GM12892 (cell line): ENCODE measurements at places on chromosomes 4 and X.

DNA sequence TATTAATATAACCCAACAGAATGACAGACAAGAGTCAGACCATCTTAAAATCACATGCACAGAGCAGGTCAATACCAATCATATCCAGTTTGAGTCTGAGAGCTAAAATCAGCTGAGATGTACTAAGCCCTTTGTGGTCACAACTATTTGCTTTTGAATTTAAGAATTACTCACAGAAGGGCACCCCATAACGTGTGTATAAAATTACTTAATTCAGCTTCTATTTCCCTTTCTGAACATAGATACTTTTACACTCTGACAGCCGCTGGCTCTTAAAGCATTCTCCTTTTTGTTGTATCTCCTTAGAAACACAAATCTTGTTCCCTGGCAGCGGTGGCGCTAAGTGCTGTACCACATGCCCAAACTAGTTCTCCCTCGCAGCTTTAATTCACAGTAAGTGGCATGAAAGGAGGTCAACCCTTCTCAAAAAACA, 14.8 kb upstream of the PPARGC1A start:
- DNase-seq: no peak

GRCh38 chrX:85851418-85851817, 195.9 kb downstream of the CHM start:
- no peak for DNase-seq

GRCh38 chrX:111005166-111005565, 90.8 kb upstream of the PAK3 start:
- no peak for DNase-seq

DNA sequence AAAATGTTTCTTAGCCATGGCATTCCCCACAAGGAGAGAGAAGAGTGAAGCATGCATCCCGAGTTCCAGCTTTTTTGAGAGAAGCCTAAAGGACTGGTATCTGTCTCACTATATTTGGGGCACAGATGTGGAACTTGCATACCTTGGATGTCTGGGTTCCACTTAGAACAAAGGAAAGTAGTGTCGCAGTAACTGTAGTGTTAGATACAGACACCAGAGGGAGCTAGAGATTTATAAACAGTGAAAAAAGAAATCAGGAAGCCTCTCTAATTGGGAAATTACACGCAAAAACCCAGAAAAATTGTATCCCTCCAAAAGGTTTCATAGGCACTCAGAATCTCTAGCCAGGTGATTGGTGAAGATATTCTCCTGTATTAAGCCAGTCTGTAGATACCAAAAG, 34.4 kb downstream of the AGTR2 start:
- DNase-seq: no peak

GRCh38 chr4:25123236-25123635, 37.0 kb downstream of the SEPSECS start:
- DNase-seq: no peak

DNA sequence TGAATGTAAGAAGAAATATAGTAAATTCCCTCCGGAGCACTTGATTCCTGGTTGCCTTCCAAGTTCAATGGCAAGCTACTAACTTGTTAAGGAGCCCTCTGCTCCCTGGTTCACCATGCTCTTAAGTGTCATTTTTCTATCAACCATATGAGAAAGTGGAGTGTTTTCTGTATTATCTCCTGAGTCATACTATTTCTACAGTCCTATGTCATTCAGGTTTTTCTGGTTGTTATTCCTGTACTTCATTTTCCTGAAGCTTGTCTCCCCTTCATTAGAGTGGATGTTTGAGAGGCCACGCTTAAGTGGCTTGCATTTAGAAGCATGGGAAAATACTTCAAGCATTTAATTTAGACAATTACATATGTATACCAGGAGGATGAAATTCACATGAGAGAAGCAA, 14.7 kb upstream of the EPGN start:
- no peak for DNase-seq

DNA sequence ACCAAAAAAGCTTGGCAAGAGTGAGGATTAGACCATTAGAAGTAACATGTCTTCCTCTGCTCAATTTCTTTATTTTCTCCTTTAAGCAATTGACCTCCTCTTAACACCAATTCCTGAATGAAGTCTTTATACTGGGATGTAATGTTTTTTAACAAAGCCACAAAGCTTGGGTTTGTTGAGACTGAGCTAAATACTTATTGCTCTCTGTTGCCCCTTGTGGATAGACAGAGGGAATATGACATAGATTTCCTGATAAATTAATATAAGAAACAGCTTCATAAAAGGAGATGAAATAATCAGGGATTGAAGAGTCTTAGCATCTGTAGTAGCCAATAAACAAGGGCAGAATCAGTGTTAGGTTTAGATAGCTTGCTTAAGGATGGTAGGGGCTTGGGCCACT, 57.6 kb downstream of the CCDC160 start:
- DNase-seq: no peak

GRCh38 chrX:45794323-45794994, 593.8 kb upstream of the DIPK2B start:
- no peak for DNase-seq

DNA sequence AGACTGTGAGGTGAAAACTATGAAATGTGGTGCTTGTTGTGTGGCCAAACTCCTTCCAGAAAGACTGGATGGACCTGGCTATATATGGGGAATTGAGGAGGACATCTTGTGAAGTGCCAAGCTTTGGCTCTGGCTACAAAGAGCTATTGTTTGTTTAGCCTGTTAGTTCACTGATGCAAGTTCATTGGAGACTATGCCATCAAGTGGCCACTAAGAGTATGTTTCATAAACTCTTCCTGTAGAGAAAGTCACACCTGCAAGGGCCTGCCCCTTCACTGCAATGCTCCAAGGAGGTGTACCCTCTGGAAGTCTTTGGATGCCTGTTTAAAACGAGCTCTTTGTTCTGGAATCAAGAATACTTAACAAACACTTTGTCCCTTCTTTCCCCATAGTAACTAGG, 382.0 kb downstream of the GABRG1 start:
- DNase-seq: no peak

DNA sequence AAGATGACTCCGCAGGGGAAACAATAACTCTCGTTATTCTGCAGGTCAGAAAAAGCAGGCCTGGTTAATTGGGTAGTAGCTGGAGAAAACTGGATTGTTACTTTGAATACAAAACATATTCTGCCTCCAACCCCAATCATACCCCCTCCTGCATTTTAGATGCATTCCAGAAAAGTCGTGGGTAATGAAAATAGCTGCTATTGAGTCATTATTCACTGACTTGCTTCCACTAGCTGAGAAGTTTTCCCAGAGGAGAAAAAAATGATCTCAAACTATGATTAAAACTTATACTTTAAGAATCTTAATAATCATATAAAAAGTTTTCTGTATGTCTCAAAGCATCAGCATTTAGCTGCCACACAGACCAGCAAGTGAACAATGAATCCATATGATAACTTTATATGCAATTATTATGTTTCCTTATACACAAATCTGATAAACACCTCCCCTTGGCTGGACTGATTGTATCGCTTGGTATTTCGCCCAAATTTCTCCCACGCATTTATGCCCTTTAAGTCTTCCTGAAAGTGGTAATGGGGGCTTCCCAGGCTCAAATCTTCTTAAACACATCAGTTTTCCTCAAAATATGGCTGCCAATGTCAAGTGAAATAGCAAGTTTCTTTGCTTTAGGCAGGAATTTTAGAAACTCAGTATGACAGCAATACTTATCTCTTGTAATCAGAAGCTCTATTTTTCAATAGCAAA, 181.0 kb downstream of the LDB2 start:
- no peak for DNase-seq

DNA sequence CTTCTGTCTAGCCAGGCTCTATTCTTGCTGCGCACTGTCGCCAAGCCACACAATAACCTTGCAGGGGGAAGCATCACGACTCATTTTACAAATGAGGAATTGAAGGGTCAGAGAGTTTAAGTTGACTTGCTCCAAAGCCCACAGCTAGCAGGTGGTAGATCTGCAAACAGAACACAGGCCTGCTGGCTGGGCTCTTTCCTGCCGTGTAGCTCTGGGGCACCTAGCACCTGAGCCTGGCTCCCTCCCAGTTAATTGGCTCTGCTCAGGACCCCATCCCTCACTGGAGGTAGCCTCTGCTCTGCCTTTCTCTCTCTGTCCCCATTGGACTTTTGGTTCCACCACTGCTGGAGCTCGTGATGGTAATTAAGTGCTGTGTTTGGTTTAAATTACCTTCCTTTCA, 98.5 kb downstream of the NSUN7 start:
- DNase-seq: no peak

DNA sequence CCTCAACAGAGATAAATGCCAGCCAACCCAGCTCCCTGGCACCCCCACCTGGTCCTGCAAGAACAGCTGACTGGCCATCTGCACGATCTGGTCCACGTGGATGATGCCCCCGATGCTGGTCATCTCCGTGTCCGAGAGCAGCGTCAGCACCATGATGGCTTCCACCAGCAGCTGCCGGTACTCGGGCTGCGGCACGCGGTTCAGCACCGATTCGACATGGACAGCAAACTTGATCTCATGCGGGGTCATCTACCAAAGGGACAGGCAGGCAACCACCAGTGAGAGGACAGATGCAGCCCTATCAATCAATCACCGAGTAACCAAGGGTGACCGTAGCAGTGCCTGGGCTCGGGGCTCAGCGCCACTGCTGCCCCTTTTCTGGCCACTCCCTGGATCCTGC, 89.8 kb downstream of the PHKA2 start:
- DNase-seq: no peak
